ENCODE measurements at places on chromosomes 16 and 17.

DNA sequence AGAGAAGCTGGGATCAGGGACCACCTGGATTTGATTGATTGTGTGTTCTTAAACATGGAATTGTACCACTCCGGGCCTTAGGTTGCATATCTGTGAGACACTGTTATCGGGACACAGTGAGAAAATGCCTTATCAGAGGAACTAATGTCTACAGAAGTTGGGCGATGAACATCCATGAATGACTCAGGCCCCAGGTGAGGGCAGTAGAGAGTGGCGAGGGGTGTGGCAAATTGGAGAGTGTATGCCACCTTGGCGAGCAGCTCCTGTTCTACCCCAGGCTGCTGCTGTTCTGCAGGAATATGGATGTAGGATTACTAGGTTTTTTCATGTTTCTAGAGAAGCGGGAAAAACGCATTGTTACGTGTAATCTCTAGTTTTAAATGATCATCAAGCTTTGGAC, 38.8 kb downstream of the CLEC16A start:
- no peak for DNase-seq

GRCh38 chr17:50816771-50817751, 18.3 kb upstream of the WFIKKN2 start:
- DNase-seq = peak; percentile 46

DNA sequence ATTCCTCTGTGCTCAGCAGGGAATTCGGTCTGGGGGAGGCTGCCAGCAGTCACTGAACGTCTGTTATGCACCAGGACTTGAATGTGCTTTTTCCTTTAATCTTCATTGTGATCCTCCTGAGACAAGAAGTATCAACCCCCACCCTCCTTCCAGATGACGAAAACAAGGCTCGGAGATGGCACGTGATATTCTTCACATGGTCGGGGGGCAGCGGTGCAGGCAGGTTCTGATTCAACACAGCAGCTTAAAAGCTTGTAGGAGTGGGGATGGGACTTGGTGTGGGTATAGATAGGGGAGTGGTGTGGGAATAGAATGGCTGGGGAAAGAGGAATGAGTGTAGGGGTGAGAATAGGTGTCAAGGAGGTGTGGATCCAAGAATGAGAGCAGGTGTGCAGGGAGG, 6.4 kb downstream of the NECAB2 start:
- DNase-seq = no peak

DNA sequence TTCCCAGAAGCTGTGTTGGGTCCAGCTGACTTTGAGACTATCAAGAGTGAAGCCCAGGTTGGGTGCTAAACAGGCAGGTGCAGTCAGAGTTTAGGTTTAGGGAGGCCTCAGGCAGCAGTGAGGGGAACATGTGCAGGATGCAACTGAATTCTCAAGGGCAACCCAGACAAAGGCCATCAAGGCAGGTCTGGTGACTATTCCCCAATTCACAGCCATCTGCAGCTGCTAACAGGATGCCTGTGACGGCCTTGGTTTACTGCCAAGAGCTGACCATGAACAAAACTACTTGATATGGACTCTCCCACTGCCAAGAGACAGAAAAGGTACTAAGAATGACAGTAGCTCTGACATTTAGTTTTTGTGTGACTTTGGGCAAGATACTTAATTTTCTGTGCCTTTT, 45.2 kb upstream of the BCAR1 start:
- DNase-seq = no peak

GRCh38 chr17:33779234-33779591, 475.9 kb upstream of the CCL2 start:
- no peak for DNase-seq

DNA sequence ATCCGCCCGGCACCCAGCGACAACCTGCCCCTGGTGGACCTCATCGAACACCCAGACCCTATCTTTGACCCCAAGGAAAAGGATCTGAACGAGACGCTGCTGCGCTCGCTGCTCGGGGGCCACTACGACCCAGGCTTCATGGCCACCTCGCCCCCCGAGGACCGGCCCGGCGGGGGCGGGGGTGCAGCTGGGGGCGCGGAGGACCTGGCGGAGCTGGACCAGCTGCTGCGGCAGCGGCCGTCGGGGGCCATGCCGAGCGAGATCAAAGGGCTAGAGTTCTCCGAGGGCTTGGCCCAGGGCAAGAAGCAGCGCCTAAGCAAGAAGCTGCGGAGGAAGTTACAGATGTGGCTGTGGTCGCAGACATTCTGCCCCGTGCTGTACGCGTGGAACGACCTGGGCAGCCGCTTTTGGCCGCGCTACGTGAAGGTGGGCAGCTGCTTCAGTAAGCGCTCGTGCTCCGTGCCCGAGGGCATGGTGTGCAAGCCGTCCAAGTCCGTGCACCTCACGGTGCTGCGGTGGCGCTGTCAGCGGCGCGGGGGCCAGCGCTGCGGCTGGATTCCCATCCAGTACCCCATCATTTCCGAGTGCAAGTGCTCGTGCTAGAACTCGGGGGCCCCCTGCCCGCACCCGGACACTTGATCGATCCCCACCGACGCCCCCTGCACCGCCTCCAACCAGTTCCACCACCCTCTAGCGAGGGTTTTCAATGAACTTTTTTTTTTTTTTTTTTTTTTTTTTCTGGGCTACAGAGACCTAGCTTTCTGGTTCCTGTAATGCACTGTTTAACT, 1.0 kb downstream of the NOG start:
- DNase-seq = no peak

DNA sequence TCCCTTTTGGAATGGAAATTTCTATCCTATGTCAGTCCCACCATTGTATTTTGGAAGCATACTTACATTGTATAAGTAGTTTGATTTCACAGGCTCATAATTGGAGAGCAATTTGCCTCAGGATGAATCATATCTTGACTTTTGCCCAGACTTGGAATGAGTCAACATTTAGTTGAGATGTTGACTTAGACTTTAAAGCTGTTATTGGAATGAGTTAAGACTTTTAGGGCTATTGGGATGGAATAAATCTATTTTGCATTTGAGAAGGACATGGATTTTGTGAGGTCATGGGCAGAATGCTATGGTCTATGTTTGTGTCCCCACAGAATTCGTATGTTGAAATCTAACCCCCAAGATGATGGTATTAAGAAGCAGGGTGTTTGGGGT, 12.2 kb upstream of the ZNF594 start:
- no peak for DNase-seq

DNA sequence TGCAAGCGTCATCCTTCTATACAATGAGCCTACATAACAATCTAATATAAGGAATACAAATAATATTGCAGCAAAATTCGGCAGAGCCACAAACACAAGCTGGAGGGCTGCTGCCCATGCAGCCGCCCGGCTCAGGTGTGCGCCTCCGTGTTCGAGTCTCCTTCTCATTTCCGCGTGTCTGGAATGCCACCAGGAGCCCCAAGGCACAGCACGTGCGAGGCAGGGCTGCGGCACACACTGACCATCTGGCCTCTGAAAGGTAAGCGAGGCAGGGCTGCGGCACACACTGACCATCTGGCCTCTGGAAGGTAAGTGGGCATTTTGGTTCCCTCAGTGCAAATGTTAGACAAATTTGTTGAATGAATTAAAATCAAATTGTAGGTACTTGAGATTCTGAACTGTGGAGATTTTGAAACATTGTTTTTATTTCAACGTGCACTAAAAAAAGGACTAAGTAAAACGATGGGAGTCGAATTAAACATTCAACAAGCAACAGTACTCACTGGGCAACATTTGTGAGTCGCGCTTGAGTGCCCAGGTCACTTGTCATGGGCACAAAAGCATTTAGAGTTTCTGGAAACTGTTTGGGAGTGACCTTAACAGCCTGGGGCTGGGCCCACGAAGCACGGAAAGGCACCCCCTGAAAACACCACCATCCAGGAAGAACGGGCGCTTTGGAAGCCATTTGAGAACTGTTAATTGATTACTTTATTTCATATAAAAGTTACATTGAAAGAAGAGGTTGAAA, 37.4 kb downstream of the ZDHHC7 start:
- DNase-seq = no peak

DNA sequence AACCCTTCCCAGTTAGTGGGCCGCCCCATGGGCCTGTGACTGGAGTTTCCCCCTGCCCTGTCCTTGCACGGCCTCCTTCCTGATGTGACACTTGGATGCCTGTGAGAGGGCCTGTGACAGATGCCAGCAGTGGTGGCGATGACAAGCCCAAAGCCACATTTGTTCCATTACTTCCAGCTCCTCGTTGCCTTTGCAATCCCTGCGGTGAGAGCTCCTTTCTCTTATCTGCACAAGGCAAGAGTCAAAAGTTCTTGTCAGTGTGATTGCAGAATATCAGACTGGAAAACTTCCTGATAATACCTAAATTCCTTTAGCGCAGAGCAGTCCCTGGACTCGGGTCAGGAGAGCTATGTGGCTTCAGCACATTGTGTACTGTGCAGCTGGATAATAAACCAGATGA, 54.4 kb upstream of the ARHGAP44 start:
- no peak for DNase-seq

GRCh38 chr16:29310852-29311314, 95.6 kb downstream of the NPIPB11 start:
- no peak for DNase-seq

GRCh38 chr17:79777120-79777893, 641 bp upstream of the CBX2 start:
- no peak for DNase-seq

DNA sequence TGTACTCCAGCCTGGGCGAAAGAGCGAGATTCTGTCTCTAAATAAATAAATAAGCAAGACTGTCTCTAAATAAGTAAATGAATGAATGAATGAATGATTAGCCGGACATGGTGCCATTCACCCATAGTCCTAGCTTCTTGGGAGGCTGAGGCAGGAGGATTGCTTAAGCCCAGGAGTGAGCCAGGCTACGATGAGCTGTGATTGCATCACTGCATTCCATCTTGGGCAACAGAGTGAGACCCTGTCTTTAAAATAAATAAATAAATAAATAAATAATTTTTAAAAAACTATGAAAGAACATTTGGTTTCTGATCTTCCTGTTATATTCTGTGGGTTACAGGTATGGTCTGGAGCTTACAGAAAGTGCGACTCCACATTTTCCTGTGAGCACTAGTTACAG, 65.0 kb downstream of the C17orf58 start:
- DNase-seq = no peak

- DNase-seq = no peak
These were observed 216.3 kb upstream of the NLRP1 start for GRCh38 chr17:5800646-5801045.

- DNase-seq = no peak
These were observed 297.5 kb downstream of the CDH13 start for GRCh38 chr16:82924075-82924854.

- no peak for DNase-seq
These were observed 130.6 kb downstream of the NLK start for GRCh38 chr17:28173031-28173561.

DNA sequence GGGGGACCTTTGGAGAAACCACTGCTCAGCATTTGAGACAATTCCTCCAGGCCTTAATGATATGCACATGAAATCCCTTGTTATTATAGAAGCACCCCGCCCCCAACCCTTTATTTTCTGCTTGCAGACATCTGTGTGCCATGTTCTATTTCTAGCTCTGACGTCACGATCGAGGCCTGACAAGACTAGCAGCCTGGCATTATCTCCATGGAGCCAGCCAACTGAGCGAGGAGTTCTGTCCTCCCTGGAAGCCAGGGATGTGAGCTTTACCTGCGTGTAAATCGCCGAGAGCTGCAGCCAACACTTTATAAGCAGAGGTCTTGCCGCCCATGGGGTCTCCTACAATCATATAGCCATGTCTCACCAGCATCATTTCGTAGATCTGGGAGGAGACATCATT, 116.9 kb downstream of the DNAH3 start:
- no peak for DNase-seq

DNA sequence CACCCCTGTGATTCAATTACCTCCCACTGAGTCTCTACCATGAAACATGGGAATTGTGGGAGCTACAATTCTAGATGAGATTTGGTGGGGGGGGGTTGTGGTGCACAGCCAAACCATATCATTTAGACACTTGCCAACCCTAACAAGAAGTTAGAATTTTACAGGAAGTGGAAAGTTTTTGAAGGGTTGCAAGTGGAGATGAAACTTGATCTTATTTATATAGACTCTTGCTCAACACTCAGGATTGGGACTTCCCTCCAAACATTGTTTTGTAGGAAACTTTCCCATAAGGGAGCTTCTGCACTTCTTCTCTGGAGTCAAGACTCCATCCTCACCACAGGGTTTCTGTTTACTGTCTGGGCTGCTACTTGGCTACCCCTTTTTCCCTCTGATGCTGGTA, 266.7 kb upstream of the CDH11 start:
- no peak for DNase-seq

DNA sequence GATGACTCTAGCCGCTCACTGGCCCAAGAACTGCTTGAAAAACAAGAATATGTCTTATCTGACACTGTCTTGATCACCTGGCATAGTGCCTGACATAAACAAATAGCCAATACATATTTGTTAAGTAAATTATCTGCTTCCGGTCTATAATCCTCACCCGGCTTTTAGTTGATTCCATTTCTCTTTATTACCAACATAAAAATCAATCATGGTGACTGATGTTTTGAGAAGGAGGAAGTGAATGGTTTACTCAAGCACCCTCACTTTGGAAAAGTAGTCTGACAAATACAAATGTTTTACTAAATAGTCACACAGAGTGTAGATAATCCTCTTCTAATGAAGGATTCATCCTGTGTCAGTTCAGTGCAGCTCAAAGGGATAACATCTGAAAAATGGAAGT, 47.0 kb downstream of the SKAP1 start:
- no peak for DNase-seq

- no peak for DNase-seq
These were observed 124.8 kb downstream of the ABCC1 start for GRCh38 chr16:16073891-16074881.

GRCh38 chr17:76421044-76421407, 31.9 kb downstream of the UBE2O start:
- no peak for DNase-seq

DNA sequence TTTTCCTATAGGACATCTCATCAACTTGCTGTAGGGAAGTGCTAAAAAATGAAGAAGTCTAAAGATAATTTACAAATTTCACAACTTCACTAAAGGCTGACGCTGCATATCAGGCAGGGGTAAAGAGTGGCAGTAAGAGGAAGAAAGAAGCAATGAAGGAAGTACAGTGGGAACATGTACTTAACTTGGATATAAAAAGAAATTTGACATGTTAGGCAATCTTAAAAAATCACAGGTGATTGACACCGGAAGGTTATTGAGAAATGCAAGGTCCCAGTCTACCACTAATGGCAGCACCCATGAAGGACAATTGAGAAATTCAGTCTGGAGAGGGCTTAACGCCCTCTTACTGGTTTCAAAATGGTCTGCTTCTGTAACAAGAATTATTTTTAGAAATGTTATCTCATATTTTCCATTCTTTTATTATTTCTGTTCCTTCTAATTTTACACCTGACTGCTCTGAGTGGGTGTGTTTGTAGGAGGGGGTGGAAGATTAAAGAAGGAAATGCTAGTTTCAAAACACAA, 358.1 kb downstream of the KCNJ2 start:
- no peak for DNase-seq

GRCh38 chr17:82406131-82406671, 11.9 kb upstream of the HEXD start:
- DNase-seq = no peak

Measured in stimulated activated CD4-positive, alpha-beta T cell treated with anti-CD3 and anti-CD28 coated beads, Interleukin-15, amount 100 ng/mL, for 1 hour (primary cell).